ENCODE measurements at places on chromosomes 5 and 9.

DNA sequence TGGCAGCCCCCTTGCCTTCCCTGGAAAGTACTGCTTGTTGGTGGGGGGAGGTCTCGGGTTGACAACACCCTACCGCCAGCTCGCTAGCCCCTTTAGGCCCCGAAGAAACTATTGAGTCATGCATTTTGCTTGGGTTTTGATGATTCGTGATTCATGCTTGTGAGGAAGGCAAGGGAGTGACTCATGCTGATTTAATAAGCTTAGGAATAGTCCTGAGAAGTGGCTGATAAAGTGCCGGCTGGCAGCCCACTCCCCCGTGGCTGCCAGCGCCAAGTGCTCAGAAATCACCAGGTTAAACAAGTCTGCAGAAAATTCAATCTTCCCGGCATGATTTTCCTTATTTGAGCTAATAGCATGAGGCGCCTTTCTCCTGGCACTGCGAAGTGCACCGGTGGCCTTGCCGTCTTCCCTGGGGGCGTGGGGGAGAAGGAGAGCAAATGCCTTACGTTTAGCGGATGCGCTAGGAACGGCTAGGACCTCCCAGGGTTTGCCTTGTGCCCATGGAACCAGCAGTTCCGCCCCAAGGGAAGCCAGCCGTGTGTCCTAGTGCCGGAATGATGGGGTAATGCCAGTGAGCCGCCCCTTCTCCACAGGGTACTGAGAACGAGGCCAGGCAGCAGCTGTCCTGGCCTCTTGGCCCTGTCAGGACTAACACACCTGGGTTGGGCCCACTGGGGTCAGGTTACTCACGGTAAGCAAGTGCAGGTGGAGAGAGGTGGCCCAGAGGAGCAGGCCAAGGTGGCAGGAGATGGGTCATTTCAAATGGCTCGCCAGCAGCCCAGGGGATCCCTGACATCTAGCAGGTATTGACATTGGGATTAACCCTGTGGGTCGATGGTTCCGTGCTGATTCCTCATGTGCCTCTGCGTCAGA lies 151.9 kb downstream of the MACROH2A1 start:
- DNase-seq: peak; percentile 90

DNA sequence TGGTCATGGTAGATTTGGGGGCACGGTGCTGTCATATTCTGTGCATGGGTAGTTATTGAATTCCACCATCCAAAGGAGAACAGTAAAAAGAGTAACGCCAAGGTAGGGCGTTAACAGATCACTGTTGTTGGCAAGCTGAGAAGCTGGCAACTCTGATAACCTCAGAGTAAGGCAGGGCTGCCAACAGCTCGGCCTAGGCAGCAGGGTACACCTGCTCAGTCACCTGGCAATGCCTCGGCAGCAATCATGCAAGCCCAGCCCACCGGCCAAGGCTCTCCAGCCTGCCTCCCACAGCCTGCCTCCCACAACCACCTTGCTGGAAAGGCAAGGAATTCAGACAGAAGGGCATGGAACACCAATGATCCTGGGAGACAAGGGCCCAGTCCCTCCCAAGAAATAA lies 63.9 kb downstream of the KLHL3 start:
- no peak for DNase-seq

DNA sequence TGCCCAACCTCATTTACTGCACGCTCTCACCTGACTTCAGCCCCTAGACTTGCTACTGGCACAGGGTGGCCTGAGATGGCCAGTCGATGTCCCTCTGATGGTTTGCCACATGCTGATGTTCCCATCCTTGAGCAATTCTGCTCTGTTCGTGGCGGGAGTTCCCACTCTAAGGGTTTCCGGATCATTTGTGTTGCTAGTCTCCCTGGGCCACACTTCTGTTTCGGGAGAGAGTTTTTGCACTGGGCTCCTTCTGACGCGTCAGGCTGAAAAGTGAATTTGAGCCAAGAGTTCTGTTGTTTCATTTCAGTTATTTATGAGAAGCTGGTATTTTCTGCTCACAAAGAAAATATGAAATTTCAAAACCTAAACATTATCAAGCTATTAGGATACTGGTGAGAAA lies 597.7 kb downstream of the BNC2 start:
- no peak for DNase-seq

DNA sequence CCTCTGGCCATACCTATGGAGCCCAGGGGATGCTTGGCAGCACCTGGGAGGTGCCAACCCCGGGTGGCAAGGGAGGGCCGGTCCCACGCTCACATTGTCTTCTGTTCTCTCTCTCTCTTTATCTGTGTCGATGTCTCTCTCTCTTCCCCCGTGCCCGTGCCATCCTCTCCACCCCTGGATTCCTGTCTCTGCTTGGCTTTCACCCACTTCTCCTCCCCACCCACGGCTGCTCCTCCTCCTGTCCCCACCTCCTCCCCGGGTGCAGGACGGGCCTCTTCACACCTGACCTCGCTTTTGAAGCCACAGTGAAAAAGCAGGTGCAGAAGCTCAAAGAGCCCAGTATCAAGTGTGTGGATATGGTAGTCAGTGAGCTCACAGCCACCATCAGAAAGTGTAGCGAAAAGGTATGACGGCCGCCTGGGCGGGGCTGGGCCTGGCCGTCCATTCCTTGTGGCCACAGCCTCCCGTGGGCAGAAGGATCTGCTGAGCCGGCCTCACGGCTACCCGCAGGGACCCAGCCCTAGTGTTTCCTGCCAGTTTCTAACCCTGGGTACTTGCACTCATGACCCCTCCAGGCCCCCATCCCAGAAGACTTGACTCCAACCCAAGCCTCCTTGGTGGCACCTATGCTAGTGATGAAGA lies 22.7 kb downstream of the DNM1 start:
- no peak for DNase-seq

- peak; percentile 1 for DNase-seq
Measured at GRCh38 chr9:12464910-12465512, 228.2 kb upstream of the TYRP1 start.

- no peak for DNase-seq
Measured at GRCh38 chr5:144378681-144379080, 208.0 kb downstream of the KCTD16 start.
